ENCODE measurements at places on chromosomes 5 and 9. TPM values are rescaled to one million over a fixed set of nuclear protein-coding genes. Genes with fewer than 3 reads are reported as not detected.

Gene LARP1
- 96.5 TPM for total RNA-seq

Gene ZDHHC11B
- total RNA-seq, result not detected

Gene DMXL1
- total RNA-seq, result 45.5 TPM

Gene NRARP
- 0.55 TPM for total RNA-seq

Gene CCL27
- not detected for total RNA-seq

Gene SNCAIP
- 1.7 TPM for total RNA-seq

Gene DHX29
- 23.4 TPM for total RNA-seq

Gene ARSI
- total RNA-seq, result 7.3 TPM

Gene DNM1
- 33.5 TPM for total RNA-seq

Gene ZNG1E
- total RNA-seq, result 45.0 TPM

Gene FOXD4L3
- not detected for total RNA-seq

Gene FAM200C
- total RNA-seq, result 4.3 TPM

Gene DCTN4
- total RNA-seq, result 35.6 TPM

Gene PCDHGA8
- 0.69 TPM for total RNA-seq

Gene BTNL9
- not detected for total RNA-seq

Gene SLC46A2
- total RNA-seq, result not detected

Gene PDE8B
- 0.05 TPM for total RNA-seq

Gene TSSK1B
- total RNA-seq, result not detected

Gene SPINK1
- 0.40 TPM for total RNA-seq

Gene PCDHA6
- total RNA-seq, result 1.0 TPM

Gene FSD1L
- total RNA-seq, result 12.1 TPM

All from renal cortical epithelial cell (primary cell).